ENCODE measurements at places on chromosomes 2 and 18.

DNA sequence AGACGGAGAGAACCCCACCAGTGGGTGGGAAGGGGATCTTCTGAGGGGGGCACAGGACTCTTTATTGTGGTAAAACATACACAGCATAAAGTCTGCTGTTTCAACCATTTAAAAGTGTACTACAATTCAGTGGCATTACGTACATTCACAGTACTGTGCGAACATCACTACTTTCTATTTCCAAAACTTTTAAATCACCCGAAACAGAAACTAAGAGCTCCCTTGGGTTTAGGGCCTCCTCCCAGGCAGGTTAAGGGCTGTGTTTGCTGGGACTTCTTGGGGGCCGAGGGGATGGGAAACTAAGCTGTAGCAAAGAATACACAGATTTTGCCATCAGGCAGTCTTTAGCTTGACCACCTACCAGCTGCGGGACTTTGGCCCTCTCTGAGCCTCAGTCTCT lies 242.0 kb downstream of the HAUS1 start:
- no peak for DNase-seq

DNA sequence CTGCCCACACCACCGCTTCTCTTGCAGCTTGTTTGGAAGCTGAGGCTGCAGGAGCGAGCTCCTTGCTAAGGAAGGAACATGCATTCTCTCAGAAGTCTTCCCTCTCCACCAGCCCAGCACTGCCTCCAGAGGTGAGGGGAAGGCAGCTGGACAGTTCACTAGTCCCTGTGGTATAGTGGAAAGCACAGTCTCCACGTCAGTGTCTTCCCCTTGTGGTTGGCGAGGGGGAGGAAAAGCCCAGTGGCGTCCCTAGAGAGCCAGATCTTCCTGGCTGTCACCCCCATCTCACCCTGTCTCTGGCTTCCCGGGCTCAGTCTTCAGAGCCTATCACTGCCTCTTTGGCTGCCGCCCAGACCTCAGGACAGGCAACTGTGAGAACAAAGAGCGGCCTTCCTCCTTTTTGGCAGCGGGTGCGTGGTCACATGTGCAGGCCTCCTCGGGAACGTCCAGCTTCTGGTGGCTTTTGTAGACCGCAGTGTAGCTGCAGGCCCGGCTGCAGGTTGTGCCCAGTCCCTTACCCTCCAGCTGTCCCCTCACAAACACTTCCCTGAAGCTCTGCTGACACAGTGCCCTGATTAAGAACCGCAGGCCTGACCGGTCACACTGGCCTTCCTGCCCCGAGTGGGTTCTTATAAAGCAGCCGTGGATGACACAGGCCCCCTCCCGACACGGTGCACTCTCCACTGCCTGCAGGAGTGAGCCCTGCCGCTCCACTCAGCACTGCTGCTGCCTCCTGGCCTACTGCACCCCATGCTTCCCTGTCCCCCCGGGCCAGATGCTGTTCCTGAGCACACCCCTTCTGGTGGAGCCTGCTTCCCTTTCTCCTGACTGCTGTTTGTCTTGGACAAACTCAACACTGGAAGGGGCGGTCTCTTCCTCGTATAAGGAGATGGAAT lies 90.9 kb downstream of the RNF144A start:
- no peak for DNase-seq

- DNase-seq: no peak
Observed at GRCh38 chr18:22933966-22934423, 867 bp downstream of the RBBP8 start.

- no peak for DNase-seq
Observed at GRCh38 chr2:232874677-232875223, 4.7 kb downstream of the SNORC start.

GRCh38 chr18:49360582-49360981 lies 99.9 kb downstream of the DYM start:
- DNase-seq: no peak

GRCh38 chr2:196233805-196234475 lies 62.6 kb upstream of the STK17B start:
- DNase-seq: no peak

DNA sequence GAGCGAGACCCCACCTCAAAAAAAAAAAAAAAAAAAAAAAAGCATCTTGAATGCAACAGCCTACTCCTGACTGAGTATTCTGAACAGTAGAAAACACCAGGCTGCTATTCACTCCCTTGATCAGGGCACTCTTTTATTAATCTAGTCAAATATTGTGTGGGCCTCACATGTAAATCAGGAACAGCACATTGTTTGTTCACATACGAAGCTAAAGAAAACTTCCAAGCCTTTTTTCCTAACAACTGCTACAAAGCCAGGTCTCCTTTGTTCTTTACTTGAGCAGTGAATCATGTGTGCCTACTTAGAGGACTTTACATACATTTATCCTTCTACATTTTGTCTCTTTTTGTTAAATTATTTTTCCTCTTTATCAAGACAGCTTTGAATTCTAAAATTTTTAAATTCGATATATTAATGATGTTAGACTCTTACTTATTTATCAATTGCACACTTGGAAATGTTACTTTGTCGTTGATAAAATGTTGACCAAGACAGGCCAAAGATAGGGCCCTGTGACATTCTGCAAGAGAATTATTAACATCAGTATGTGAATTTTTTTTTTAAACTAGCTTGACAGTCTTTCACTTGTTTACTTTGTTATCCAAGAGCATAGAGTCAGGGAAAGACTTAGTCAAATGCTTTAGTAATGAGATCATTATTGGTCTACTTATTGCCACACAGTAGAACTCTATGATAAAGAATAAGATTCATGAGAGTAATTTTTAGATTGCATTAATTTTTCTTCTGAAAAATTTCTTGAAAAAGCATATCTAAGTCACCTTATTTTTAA lies 13.2 kb downstream of the SPATS2L start:
- no peak for DNase-seq

DNA sequence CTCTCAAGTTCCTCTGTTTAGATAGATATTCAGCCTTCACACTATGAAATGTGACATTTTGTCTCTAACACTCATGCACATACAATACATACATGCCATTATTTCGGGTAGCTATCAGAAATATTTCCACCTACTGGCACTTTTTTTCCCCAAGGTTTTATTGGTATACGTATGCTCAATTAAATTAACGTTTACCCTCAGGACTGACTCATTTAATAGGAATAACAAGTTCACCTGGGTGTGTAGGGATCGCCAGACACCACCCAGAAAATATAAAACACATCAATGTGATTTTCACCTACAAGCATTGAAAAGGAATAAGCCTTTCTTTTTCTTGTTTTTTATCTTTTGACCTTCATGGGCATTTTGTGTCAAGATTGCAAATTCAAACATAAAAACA lies 138.5 kb upstream of the EPAS1 start:
- no peak for DNase-seq

DNA sequence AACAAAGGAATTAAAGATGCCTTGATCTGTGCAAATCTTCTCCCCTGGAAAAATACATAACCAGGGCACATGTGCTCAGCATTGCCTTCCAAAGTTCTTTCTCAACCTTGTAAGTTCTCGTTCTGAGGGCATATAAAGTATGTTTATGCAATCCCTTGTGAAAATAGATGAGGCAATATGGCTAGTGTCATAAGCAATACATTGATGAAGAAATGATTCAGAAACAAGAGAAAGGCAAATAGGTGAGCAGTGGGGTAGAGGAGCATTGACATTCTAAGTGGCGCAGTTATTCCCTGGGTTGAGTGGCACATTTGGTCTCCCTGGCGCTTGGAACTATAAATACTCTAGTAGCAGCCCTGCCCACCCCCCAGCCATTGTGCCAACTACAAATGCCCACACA lies 57.4 kb upstream of the PGAP1 start:
- DNase-seq: no peak

Measured in stimulated activated naive CD8-positive, alpha-beta T cell treated with anti-CD3 and anti-CD28 coated beads, Interleukin-15, amount 100 ng/mL, for 72 hours (primary cell).